ENCODE measurements at places on chromosomes 16 and 17. TPM values are rescaled to one million over a fixed set of nuclear protein-coding genes. Genes with fewer than 3 reads are reported as not detected.

The CAPNS2 gene
- total RNA-seq, result not detected

The KRT14 gene
- total RNA-seq, result not detected

The ZSCAN10 gene
- total RNA-seq, result not detected

The DOC2A gene
- not detected for total RNA-seq

The SDR42E1 gene
- 9.5 TPM for total RNA-seq

The PTX4 gene
- not detected for total RNA-seq

The MYO15A gene
- total RNA-seq, result 0.21 TPM

The SECTM1 gene
- 0.07 TPM for total RNA-seq

DNA sequence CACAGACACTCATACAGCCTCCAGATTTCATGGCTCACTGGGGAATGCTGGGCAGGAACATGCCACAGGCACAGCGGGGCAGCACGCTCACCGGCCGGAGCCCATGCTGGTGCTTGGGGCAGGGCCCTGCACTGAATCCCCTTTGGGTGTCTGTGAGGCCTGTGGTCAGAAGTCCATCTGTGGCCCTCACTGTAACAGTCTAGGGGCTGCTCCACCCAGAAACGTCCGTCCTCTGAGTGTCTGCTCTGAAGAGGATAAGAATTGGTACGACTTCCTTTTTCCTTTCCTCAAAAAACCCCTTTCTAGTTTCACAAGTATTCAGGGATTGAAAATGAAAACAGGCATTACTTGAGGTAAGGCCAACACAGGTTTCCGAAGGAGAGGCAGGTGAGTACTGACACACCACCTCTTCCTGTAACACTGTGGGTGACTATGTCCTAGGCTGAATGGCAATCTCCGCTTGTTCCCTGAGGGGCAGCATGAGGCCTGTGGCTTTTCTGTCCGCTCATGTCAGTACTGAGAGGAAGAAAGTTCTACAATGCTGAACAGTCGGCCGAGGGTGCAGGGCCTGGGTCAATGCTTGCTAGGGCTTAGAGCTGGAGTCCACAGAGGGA is 42.5 kb downstream of the TMEM11 start:
- DNase-seq, result no peak

DNA sequence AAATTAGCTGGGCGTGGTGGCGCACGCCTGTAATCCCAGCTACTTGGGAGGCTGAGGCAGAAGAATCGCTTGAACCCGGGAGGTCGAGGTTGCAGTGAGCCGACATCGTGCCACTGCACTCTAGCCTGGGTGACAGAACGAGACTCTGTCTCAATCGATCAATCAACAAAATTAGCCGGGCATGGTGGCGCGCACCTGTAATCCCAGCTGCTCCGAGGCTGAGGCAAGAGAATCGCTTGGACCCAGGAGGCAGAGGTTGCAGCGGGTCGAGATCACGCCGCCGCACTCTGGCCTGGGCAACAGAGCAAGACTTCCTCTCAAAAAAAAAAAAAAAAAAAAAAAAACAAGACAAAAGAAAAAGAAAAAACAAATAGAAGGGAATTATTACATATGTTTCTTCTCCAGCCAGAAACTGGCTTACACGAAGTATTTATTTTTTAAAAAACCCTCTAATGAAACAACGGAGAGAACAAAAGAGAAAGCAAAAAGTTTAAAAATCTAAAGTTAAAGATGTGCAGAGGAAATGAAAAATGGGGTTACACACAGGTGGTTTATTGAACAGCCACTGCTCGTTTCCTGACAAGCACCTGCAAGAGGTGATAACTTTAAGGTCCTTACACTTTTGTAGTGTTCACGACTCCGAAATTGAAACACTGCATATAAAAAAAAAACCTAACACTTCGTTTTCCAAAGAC is 1.4 kb downstream of the SYNRG start:
- DNase-seq, result no peak

GRCh38 chr17:38322156-38322779 is 21.5 kb downstream of the GPR179 start:
- no peak for DNase-seq

DNA sequence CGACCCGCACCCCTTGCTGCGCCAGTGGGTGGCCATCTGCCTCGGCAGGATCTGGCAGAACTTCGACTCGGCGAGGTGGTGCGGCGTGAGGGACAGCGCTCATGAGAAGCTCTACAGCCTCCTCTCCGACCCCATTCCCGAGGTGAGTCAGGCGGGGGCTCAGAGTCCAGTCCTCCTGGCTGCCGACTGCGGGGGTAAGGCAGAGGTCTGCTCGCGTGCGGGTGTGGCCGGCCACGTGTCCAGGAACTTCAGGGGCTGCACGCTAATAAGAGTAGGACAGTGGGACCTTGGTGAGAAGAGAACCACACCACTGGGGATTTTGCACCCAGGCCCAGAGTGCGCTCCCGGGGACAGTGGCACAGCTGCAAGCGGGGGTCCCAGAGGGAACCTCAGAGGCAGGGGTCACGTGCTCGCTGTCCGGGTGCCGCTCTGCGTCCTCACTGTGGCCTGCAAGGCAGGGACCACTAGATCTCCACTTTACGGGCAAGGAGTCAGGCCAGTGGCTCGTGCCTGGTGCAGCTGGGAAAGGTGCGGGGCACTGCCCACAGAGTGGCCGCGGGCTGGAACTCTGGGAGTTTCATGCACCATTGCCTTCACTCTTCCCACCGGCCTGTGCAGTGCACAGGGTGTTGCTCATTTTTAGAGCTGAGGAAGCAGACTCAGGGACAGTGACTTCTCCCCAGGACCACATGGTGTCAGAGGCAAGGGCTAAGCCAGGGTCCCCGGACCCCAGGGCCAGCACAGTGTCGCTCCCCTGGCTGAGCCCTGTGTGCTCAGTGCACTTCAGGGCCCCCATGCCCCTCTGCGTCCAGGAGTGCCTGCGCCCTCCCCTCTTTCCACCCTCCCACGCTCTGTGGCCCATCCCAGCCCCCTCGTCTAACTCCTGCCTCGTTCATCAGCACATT is 107.6 kb upstream of the CHMP6 start:
- no peak for DNase-seq

DNA sequence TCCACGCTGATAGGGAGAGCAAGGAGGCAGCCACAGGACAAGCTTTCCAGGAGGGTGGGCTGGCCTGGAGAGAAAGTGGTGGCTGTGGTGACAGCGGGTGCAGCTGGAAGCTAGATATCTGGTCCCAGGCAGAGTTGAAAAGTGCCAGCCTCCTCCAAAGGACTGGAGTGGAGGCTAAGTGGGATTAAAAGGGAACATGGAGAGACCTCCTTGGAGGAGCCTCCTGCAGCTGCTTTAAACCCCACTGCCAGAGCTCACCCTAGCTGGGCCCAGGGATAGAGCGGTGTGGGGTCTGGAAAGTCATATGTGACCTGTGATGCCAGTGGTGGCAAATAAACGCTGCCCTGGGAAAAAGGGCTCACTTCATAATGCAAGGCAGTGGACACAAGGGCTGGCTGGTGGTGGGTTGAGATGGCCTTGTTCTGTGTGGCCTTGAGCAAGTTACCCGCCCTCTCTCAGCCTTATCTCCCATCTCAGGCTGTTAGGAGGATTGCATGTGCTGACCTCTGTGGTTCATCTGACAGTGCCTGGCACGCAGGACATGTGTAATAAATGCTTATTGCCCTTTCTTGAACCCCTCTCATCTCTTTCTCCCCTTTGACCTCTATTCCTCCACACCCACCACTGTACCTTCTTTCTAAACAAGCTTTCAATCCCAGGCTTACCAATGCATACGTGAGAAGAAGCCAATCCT is 61.0 kb upstream of the LGALS9 start:
- DNase-seq, result no peak

GRCh38 chr17:51261024-51261963 is 948 bp downstream of the UTP18 start:
- no peak for DNase-seq

DNA sequence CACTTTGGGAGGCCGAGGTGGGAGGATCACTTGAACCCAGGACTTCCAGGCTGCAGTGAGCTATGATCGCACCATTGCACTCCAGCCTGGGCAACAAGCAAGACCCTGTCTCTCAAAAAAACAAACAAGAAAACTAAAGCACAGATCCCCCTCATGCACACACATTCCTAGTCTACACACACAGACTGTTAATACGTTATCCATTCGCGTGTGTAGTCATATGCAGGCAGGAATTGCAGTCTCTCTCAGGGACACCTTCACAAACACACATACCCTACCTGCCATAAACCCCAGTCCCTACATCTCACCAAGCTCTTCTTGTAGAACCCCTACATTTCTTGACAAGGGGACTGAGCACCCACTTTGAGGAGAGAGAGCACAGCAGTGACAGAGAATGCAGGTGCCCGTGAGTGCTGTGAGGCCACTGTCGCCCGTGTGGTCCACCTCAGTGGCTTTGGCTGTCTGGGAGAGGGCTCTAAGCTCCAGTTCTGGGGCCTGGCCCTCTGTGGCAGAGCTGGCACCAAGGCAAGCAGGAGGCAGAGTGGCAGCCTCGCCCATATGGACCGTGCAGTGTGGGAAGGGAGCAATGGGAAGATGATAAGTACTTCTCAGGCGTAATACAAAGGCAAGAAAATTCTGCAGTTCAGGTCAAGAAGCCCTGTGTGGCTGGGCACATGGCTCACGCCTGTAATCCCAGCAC is 59.0 kb upstream of the RPH3AL start:
- DNase-seq, result no peak

- DNase-seq, result no peak
These were observed 111.9 kb downstream of the GSG1L start for GRCh38 chr16:27951489-27952120.

GRCh38 chr16:67814567-67814966 is 7.9 kb downstream of the TSNAXIP1 start:
- DNase-seq, result no peak

GRCh38 chr17:49406421-49407061 is 8.1 kb downstream of the PHB1 start:
- DNase-seq, result no peak

GRCh38 chr17:6856051-6856450 is 24.5 kb upstream of the TEKT1 start:
- no peak for DNase-seq

DNA sequence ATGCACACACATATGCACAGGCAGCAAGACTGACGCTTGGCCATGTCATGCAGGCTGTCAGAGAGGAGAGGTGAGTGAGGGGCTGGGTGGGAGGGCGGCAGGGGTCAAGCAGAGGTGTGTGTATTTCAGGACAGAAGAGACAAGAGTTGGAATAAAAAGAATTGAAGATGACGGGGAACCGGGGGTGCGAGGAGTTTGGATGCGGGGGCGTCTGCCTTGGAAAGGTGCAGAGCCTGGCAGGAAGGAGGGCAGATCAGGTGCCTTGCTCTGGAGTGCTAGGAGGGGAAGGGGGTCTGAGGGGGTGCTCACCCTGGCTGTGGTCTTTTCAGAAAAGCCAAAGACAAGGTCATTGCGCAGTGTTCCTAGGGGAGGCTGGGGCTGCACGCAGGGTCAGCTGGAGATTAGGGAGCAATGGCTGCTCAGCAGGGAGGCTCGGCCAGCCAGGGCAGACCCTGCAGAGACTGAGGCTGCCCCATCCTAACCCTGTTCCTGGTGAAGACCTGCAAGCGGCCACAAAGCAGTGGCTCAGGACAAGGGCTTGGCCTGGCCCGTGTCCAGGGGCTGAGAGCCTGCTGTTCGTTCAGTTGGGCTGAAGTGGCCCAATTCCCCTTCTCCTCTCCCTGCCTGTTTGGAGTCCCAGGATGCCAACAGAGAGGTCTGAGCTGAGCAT is 23.7 kb upstream of the CBX4 start:
- no peak for DNase-seq

DNA sequence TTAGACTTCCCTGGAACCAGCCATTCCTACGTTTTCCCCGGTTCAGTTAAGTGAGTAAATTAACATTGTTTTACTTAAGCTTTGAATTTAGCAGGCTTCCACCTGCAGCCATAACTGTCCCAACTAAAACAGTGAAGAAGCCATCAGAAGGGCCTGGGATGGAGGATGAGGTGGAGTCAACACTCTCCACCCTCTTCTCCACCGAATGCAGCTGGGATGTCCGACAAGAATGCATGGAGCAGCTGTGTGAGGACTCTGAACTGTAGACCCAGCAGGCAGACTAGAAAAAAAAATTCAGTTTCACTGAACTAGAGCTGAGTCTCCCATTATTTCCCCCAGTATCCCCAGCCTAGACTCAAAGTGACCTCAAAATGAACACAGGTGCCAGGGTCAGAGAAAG is 114.8 kb downstream of the C16orf95 start:
- no peak for DNase-seq

- no peak for DNase-seq
These were observed 585.3 kb downstream of the KCNJ18 start for GRCh38 chr17:22277595-22277994.

- no peak for DNase-seq
These were observed 109.2 kb downstream of the SDR42E1 start for GRCh38 chr16:81902025-81902424.

Data from kidney epithelial cell (primary cell).